ENCODE measurements at places on chromosomes 6 and 20. TPM values are rescaled to one million over a fixed set of nuclear protein-coding genes. Genes with fewer than 3 reads are reported as not detected.

DNA sequence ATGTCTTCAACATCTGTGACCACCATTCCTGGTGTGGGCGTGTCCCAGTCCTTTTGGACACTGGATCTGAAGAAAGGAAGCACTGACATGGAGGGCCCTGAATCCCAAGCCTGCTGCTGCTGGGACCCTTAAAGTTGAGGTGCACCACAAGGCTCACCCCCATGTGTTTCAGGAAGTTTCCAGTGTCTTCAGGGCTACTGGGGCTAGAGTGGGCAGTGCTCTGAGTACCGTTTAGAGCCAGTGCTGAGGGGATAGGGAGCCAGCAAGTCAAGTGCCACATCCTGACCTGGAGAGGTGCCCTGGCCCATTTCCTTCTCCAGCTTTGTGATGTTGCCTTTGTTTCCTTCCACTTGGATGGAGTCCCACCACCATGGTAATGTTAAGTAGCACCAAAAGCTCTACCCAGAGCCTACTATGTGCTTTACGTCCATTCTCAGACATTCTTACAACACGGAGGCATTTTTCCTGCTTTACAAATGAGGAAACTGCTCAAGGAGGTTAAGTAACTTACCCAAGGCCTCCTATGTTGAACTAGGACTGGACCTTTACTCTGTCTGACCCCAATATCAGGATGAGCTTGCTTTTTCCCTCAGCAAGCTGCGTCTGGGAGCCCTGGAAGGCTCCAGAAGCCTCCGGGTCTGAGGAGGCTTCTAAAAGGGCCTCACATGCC lies 552 bp upstream of the DEF6 start:
- no peak for DNase-seq
- no peaks in the 10 kb centered on the region for H3K4me1 ChIP-seq
- H3K27ac ChIP-seq = no peak overlapping the region
- H3K27me3 ChIP-seq = no peaks in the 10 kb centered on the region
- peaks cover 2% of the 10 kb centered on the region for H3K36me3 ChIP-seq

Gene MCCD1
- not detected for total RNA-seq

Gene GPLD1
- 0.98 TPM for total RNA-seq

Gene SLPI
- 0.74 TPM for total RNA-seq

GRCh38 chr20:52962183-52962582 lies 10.0 kb upstream of the TSHZ2 start:
- H3K4me3 ChIP-seq = no peak overlapping the region
- no peak overlapping the region for H3K27ac ChIP-seq
- H3K36me3 ChIP-seq = no peaks in the 10 kb centered on the region
- H3K27me3 ChIP-seq = no peaks in the 10 kb centered on the region

DNA sequence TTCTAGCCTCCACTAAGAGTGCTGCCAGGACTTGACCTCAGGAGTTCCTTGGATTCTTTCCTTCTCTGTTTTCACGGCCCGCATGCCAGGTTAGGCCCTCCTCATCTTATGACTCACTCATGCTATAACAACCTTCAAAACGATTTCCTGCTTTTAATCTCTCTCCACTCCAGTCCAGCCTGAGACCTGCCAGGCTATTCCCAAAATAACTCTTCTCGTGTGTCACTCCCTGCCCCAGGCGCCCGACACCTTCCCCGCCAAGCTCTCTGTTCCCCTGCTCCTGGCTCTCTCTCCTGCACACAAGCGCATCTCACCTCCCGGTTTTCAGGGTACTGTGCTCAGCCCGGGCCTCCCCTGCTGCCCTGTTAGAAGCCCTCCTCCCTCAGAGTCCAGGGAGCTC lies 64.1 kb upstream of the RPS6KA2 start:
- H3K4me3 ChIP-seq = no peak overlapping the region
- no peak overlapping the region for H3K27ac ChIP-seq
- H3K27me3 ChIP-seq = no peaks in the 10 kb centered on the region
- H3K36me3 ChIP-seq = no peaks in the 10 kb centered on the region

GRCh38 chr6:107386340-107386739 lies 73.0 kb downstream of the PDSS2 start:
- DNase-seq = no peak
- no peaks in the 10 kb centered on the region for H3K27me3 ChIP-seq
- no peak overlapping the region for H3K27ac ChIP-seq
- H3K4me1 ChIP-seq = no peaks in the 10 kb centered on the region
- H3K4me3 ChIP-seq = no peak overlapping the region

- no peaks in the 10 kb centered on the region for H3K4me1 ChIP-seq
- no peak overlapping the region for H3K4me3 ChIP-seq
- no peak overlapping the region for H3K27ac ChIP-seq
- no peaks in the 10 kb centered on the region for H3K27me3 ChIP-seq
- no peak for DNase-seq
These were observed 103.2 kb upstream of the PRDM1 start for GRCh38 chr6:105982761-105983540.

DNA sequence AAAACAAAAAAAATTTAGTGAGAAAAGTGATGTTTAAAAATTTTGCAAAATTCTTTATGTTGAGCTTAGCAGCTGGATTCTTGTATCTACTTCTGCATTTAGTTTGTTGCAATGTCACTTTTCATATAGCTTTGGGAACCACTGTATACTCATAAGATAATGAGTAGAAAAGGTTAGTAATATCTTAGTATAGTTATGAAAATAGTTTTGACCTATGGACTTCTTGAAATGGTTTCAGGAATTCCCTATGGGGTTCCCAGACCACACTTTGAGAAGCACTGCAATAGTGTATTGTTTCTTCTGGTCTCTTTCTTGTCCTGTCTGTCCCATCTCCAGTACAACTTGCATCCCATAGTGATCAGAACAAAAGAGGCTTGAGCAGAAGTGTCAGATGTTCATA lies 29.4 kb downstream of the PPP1R16B start:
- H3K36me3 ChIP-seq = no peaks in the 10 kb centered on the region
- H3K27ac ChIP-seq = no peak overlapping the region
- no peak for DNase-seq
- H3K27me3 ChIP-seq = peaks cover 2% of the 10 kb centered on the region
- no peak overlapping the region for H3K4me3 ChIP-seq

- no peaks in the 10 kb centered on the region for H3K4me1 ChIP-seq
- H3K4me3 ChIP-seq = no peak overlapping the region
- no peak overlapping the region for H3K27ac ChIP-seq
These were observed 30.1 kb downstream of the CITED2 start for GRCh38 chr6:139344186-139344963.

- H3K36me3 ChIP-seq = no peaks in the 10 kb centered on the region
- H3K27me3 ChIP-seq = no peaks in the 10 kb centered on the region
- H3K27ac ChIP-seq = no peak overlapping the region
- no peak for DNase-seq
- no peak overlapping the region for H3K4me3 ChIP-seq
These were observed 32.7 kb downstream of the KATNA1 start for GRCh38 chr6:149615805-149616204.

- H3K27me3 ChIP-seq = no peaks in the 10 kb centered on the region
- H3K27ac ChIP-seq = no peak overlapping the region
- H3K4me3 ChIP-seq = no peak overlapping the region
These were observed 50.0 kb downstream of the CDKAL1 start for GRCh38 chr6:20584100-20584731.

DNA sequence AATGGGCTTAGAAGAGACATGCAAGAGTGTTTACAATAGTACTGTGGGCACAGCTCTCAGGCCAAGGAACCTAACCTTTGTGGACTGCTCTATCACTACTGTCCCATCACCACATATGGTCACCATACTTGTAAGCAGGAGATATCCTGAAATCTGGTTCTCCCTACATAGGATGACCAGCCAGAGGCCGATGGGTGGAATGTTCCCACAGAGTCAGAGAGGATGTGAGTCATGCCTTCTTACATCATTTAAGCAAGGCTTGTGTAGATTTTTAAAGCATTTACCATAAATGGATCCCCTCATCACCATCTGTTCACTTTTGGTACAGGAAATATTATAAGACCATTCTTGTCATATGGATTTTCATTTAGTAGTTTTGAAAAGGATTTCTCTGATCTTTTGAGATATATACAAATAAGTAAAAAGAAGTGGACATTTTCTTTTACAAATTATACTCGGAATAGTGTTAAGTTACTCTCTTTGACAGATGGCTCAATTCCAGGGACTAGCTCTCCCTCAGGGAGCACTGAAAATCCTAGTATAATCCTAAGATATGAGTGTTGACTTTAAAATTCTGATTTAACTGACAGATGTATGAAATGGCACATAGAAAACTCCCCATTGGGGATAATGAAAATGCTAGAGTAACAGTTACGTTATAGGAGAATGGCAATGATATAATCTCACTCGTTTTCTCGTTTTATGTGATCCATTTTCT lies 6.6 kb downstream of the HTR1B start:
- H3K27me3 ChIP-seq = no peaks in the 10 kb centered on the region
- no peak overlapping the region for H3K4me3 ChIP-seq
- H3K27ac ChIP-seq = peak overlapping the region; percentile 88
- DNase-seq = no peak

DNA sequence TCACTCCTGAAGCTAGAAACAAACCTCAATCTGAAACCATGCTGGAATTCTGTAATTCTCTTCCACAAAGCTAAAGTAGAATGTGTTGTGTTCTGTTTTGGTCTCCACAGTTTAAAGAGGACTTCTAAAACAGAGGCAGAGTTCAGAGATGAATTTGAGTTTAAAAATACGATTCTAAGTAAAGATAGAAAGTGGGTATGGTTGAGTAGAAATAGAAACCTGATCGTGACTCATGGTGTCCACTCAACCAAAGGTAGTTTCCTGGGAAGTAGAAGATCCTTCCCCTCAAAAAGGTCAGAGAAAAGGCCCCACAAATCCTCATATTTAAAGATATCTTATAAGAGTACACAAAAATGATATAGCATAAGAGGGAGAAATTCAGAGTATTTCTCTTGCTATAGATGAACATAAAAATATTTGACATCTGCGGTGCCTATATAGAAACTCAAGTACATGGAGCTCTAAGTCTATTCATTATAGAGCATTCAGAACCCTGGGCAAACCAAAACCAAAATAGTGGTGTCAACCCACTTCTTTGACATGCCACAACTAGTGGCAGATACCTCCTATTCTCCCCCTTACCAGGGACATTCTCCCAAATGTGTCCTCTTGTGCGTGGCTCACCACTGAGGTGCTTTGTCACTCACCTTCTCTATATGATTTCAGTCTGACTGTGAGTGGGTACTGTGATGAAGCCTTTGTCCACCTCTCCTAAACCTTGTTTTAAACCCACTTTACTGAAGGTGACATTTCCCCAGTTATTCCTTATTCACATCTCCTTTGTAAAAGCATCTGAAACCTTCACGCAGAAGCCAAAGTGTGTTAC lies 84.5 kb downstream of the PLCB1 start:
- no peak overlapping the region for H3K27ac ChIP-seq
- no peaks in the 10 kb centered on the region for H3K4me1 ChIP-seq
- H3K4me3 ChIP-seq = no peak overlapping the region
- no peak for DNase-seq

Gene SERPINB1
- 40.8 TPM for total RNA-seq

DNA sequence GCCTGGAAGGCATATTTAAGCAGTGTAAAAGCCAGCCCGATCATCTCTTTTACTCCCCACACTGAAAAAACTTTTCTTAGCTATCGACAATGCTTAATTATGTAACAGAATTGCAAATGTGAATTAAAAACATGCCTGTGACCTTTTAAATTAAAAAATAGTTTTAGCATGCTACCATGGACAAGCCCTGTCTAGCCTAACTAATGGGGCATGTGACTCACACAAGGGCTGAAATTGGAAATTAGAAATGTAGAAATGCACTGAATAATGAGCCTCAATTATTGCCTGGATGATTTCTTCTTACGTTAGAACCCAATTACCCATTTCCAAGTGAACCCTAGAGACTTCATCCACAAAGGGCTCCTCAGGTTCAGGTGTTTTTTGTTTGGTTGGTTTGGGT lies 82.7 kb downstream of the SIM1 start:
- H3K4me1 ChIP-seq = no peaks in the 10 kb centered on the region
- no peak for DNase-seq
- no peak overlapping the region for H3K4me3 ChIP-seq
- no peaks in the 10 kb centered on the region for H3K36me3 ChIP-seq

Gene MYLK4
- total RNA-seq = 0.85 TPM

- DNase-seq = no peak
- H3K36me3 ChIP-seq = no peaks in the 10 kb centered on the region
- H3K4me3 ChIP-seq = no peak overlapping the region
- no peaks in the 10 kb centered on the region for H3K27me3 ChIP-seq
- H3K27ac ChIP-seq = no peak overlapping the region
These were observed 214.2 kb downstream of the SYNDIG1 start for GRCh38 chr20:24683676-24684075.

DNA sequence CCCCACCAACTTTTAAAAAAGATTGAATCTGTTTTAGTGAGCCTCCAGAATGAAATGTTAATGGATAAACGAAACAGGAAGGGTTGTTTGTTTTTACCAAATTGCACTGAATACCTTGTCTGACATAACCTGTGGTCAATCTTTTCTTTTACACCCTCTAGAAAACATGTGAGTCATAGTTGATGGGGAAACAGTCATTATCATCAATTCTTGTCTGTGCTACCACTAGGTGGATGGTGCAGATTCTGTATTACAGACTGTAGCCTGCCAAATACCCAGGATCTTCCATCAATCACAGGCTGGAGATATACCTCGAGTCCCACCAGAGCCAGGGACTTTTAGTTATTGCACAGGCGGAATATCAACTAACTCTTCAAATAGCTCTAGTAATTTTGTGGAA lies 29.5 kb upstream of the PKIB start:
- no peaks in the 10 kb centered on the region for H3K36me3 ChIP-seq
- no peaks in the 10 kb centered on the region for H3K27me3 ChIP-seq
- no peak overlapping the region for H3K27ac ChIP-seq
- H3K4me3 ChIP-seq = no peak overlapping the region

Gene ERGIC3
- total RNA-seq = 265 TPM

Gene MRAP2
- total RNA-seq = 2.5 TPM

DNA sequence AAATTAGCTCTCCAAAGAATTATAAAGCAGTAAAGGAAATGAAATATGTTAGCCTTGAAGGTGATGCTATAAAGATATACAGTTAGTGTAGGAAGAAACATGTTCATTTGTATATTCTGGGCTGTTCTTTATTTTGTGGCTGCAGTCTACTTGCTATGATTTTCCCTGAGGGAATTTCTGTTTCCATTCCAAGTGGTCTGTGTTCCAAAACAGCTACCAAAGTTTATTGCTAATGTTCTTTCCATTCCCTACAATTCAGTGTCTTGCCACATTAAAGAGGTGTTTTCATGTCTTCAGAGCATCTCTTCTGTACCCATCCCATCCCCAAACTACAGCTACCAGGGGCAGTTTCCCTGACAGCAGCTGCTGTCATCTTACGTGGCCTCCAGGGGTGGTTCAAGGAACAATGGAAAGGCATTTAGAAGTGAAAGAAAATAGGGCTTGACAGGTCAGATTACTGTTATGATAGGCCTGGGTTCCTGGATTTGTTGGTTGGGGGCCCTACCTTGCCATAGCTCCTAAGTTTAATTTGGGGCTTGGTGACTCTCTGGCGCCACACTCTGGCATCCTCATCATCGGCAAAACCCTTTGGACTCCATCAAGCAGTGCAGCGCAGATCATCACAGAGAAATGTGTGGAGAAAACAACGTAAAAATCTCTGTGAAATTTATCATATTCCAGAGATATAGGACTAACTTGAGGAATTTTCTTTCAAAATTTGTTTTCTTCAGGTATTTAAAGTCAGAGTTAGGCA lies 33.8 kb upstream of the AIG1 start:
- no peak overlapping the region for H3K4me3 ChIP-seq
- H3K4me1 ChIP-seq = no peaks in the 10 kb centered on the region
- no peaks in the 10 kb centered on the region for H3K36me3 ChIP-seq
- no peak overlapping the region for H3K27ac ChIP-seq

GRCh38 chr20:61628480-61628879 lies 376.4 kb downstream of the CDH4 start:
- H3K4me1 ChIP-seq = no peaks in the 10 kb centered on the region
- no peak for DNase-seq
- H3K27ac ChIP-seq = no peak overlapping the region
- no peaks in the 10 kb centered on the region for H3K36me3 ChIP-seq
- H3K27me3 ChIP-seq = peaks cover 7% of the 10 kb centered on the region
